ENCODE measurements at places on chromosomes 16 and 17. TPM values are rescaled to one million over a fixed set of nuclear protein-coding genes. Genes with fewer than 3 reads are reported as not detected.

- DNase-seq, result no peak
Measured at GRCh38 chr16:85674828-85675227, 13.9 kb downstream of the GINS2 start.

DNA sequence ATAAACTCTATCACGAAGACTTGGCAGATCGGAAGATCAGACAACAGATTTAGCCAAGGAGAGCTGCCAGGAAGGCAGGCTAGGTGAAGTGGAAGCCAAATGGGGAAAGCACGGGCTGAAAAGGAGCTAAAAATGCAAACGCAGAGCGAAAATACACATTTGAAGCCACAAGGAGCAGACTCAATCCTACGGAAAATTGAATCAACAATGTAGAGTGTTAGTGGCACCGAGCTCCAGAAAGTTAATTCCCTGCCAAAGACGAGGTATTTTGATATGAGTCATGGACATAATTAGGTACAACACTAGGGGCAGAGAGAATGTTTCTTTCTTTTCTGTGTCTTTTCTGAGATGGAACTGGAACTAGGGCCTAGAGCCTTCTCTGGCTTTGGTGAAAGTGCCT lies 20.7 kb downstream of the GSG1L start:
- DNase-seq, result no peak

PRSS22 gene
- not detected for total RNA-seq

- DNase-seq, result no peak
Measured at GRCh38 chr17:41258406-41258805, 3.2 kb downstream of the KRTAP9-9 start.

CIAO3 gene
- total RNA-seq, result 49.2 TPM

DNA sequence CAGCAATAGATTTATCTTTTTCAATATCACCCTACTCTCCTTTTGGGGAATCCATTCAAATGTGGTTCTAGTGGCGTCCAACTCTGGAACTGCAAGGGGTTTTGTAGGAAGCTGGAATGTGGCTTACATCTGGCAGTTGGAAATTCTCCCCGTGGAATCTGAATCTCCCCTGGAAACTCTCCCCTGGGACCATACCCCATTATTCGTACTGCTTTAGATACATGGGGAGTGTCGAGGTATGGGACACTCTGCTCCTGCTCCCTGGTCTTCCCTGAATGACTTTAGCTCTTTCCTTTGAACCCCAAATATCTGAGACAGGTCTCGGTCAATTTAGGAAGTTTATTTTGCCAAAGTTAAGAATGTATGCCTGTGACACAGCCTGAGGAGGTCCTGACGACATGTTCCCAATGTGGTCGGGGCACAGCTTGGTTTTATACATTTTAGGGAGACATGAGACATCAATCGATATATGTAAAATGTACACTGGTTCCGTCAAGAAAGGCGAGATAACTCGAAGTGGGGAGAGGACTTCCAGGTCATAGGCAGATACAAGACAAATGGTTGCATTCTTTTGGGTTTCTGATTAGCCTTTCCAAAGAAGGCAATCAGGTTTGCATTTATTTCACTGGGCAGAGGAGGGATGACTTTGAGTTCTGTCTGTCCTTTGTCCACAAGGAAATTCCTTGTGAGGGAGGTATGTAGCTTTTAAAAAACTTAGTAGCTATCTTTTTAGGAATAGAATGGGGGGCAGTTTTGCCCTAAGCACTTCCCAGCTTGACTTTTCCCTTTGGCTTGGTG lies 89.1 kb upstream of the CORO6 start:
- no peak for DNase-seq

BCL6B gene
- total RNA-seq, result 8.1 TPM

KRT12 gene
- not detected for total RNA-seq

CACNG1 gene
- not detected for total RNA-seq

- DNase-seq, result no peak
Measured at GRCh38 chr17:46195939-46196716, 2.9 kb upstream of the KANSL1 start.

TPSB2 gene
- total RNA-seq, result 22.4 TPM

DNA sequence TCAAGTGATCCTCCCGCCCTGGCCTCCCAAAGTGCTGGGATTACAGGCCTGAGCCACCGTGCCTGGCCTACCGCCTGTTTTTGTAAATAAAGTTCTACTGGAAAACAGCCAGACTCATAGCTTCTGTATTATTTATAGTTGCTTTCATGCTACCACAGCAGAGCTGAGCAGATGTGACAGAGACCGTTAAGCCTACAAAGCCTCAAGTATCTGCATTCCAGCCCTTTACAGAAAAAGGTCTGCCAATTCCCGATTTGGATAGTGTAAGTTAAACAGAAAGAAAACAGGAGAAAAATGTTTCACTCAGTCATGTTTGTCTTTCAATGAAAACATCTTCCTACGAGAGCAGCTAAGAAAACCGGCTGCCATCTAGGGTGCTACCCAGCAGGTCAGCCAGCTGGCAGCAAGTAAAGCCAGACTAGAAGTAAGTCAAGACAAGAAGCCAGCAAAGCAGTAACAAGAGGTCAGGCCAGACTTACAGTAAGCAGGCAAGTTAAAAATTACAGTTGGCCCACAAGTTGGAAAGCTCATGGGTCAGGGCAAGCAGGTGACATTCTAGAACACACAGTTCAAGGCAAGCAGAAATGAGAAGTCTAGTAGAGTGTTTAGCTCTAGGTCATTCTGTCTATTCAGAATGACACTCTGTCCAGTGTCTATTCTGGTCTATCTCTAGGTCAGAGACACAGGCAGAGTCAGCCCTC lies 17.7 kb downstream of the NCBP3 start:
- DNase-seq, result no peak

DNA sequence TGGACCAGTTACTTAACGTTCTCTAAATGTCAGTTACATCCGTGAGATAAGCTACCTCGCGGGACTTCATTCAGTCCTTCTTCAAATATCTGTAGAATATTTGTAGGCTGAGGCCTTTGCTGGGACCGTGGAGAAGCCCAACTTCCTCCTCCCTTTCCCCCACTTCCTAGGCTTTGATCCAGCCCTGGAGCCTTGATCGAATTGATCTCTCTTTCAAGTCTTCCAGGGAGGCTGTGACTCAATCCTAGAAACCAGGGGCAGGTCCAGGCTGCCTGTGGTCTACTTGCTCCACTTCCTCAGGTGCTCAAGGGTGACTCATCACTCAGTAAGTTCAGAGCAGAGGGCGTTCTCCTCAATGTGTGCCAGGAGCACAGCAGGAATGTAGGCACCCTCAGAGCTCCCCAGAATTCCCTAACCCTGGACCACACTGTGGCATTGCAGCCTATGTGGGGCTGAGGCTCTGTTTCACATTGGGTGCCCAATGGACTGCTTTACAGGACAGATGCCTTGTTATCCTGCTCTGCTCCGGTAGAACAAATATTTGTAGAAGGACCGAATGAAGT lies 11.2 kb upstream of the CEP20 start:
- no peak for DNase-seq

- DNase-seq, result no peak
Measured at GRCh38 chr16:14386115-14386514, 243.9 kb downstream of the PARN start.

Data from tibial nerve (tissue), 4 donors.